ENCODE measurements at places on chromosomes 5 and 9. TPM values are rescaled to one million over a fixed set of nuclear protein-coding genes. Genes with fewer than 3 reads are reported as not detected.

The CCL28 gene
- 5.4 TPM for total RNA-seq

DNA sequence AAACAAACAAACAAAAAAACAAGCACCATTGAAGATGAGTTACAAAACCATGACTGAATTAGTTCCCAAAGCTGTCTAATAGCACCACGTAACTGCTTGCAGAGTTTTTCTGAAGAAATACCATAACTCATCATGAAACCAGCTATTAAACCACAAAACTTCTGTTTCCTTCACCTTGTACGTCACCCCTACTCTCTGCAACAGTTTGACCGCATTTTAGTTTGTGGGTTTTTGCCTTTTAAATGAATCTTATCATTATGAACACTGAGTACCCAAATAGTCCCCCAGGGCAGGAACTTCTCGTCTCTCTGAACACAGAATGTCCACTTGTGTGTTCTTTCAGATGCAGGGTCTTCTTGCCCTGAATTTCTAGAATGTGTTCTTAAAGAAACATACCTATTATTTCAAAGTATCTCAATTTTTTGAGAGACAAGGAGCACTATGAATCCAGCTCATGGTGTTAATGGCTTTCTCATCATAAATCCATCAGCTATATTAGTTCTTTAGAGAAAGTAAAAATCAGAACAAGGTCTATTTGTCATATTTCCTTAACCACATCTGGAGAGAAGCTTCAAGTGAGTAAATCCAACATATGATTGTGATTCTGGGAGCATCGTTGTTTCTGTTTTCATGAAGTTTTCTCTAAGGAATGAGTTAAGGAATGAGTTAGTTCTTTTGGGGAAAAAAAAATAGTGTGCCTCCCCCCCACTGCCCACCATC lies 210.6 kb downstream of the AUH start:
- DNase-seq, result peak; percentile 66

The GNA14 gene
- not detected for total RNA-seq

The PCDHGB2 gene
- not detected for total RNA-seq

The PCDHGB4 gene
- total RNA-seq, result not detected

DNA sequence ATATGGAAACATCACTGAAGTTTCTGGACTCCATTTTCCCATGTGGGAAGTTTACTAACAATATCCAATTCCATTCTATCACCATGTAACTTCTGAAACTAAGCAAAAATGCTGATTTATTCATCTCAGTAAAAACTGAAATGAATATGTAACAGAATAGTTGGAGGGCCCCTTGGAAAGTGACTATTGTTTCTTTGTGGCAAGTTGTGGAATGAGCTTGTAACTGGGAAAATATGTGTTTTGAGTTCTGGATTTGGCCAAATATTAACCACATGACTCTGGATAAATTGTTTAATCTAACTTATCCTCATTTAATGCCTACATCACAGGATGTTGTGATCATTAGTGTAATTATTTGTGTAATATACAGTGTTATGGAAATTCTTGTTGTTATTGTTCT lies 619.3 kb downstream of the TLE4 start:
- DNase-seq, result no peak

GRCh38 chr9:77949751-77950436 lies 81.7 kb downstream of the GNAQ start:
- no peak for DNase-seq

DNA sequence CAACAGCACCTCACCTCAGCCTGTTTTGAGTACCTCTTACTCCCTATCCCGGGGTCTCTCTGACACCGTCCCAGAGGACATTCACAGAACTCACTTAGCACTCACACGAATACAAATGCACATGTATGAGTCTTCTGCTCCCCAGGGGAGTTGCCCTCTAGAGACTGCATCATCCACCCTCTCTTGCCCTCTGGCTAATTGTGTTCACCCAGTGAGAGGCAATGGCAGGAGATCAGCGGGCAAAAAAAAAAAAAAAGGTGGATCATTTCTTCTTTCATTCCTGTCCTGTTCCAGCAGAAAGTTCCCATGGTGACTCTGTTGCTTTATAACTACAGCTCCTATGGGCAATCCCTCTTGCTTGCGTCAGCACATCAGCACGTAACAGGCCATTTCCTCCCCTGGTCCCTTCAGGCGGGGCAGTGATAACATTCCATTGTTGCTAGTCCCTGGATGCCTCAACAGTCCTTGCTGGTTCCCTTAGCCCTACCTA lies 23.5 kb upstream of the SNX2 start:
- no peak for DNase-seq

DNA sequence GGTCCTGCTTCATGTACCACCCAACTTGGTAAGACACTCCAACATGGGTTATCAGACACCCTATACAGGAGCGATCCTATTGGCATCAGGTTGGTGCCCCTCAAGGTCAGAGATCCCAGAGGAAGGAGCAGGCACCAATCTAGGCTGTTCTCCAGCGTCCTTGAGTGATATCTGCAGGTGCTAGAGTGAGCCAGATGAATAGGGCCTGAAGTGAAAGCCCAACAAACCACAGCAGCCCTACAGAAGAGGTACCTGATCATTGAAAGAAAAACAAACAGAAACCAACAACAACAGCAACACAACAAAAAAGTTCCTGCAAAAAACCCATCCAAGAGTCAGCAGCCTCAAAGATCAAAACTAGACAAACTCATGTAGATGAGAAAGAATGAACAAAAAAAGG lies 584.8 kb downstream of the HINT1 start:
- DNase-seq, result no peak

The PCDHGA1 gene
- not detected for total RNA-seq

The GRIA1 gene
- not detected for total RNA-seq

GRCh38 chr9:69097064-69097463 lies 61.5 kb downstream of the FXN start:
- no peak for DNase-seq

GRCh38 chr5:133885566-133885965 lies 82.9 kb downstream of the C5orf15 start:
- DNase-seq, result no peak

The IL12B gene
- total RNA-seq, result not detected

The HRCT1 gene
- total RNA-seq, result not detected

The GAS1 gene
- total RNA-seq, result 0.15 TPM

The SEMA6A gene
- total RNA-seq, result 0.14 TPM

DNA sequence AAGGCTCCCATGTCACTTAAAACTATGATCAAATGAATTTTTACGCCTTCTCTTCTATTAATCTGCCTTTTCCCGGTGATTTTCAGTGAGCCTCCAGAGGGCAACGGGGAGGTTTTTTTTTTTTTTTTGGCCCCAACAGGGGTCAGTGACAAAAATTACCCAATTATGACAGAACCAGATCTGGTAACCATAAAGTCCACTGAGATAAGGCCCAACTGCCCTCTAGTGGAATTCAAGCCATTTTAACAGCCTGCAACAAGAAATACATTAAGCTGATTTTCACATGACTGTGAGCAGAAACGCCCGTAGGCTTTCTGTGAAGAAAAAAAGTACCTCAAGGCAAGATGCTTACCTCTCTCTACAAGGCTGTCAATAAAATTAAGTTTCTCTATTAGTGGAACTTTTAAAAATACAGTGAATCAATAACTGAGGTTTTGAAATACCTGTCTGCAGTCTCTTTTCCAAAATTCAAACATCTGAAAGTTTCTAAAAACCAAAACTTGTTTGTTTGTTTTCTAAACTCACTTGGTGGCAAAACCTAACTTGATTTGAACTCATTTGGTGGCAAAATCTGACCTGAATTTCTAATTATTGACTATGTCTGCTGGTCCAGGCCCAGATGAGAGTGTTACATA lies 49.7 kb upstream of the FST start:
- DNase-seq, result no peak

The SPINK5 gene
- total RNA-seq, result not detected

DNA sequence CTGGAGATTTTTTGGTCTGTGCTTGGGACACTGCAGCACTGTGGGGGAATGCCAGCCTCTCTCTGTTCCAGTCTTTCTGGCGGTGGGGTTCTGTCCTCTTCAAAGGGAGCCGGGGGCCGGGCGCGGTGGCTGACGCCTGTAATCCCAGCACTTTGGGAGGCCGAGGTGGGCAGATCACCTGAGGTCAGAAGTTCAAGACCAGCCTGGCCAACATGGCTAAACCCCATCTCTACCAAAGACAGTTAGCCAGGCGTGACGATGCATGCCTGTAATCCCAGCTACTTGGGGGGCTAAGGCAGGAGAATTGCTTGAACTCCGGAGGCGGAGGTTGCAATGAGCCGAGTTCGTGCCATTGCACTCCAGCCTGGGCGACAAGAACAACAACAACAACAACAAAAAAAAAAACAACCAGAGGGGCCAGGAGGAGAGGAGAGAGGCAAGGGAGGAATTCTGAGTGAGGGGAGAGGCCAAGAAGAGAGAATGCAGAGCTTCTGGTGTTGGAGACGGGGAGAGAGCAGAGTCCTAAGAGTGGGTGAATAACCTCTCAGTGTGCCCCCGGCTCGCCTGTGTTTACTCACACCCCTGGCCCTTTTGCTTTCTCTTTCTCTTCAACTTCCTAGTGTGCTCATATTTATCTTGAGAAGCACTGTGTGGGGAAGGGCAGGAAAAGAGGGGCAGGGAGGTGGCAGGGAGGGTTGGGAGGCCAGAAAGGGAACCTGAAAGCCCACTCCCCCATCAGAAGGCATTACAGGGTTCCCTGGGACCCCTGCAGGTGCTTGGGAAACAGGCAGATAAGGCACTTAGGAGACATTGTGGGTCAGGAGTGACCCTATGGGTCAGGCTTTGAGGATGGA lies 3.2 kb upstream of the SET start:
- peak; percentile 70 for DNase-seq

- DNase-seq, result no peak
These were observed 4.2 kb downstream of the PAM start for GRCh38 chr5:102759289-102759688.

Data from activated naive CD4-positive, alpha-beta T cell treated with anti-CD3 and anti-CD28 coated beads for 36 hours (primary cell).